Stimulated activated CD4-positive, alpha-beta T cell treated with anti-CD3 and anti-CD28 coated beads, Interleukin-12 subunit alpha, Interleukin-12 subunit beta, amount 100 ng/mL, for 48 hours (primary cell): ENCODE measurements at places on chromosomes 3 and 15.
A peak's percentile ranks its signal among the peaks of the same experiment; 100 is the strongest.

DNA sequence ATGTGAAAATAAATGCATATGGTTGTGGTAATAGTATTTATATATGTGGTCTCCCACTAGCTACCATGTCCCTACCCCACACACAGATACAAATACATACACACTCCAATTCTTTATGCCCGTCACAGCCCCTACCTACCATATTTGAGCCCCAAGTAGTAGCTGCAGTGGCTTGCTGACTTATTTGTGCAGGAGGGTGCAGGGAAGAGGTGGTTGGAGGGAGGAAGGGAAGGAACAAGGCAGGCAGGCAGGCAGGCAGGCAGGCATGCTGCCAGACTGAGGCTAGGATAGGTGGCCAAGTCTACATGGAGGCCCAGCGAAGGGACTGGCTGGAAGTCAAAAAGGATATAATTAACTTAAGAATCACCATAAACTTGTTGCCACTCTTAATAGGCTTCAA lies 82.9 kb downstream of the SCN11A start:
- DNase-seq, result no peak

GRCh38 chr3:114745322-114746240 lies 401.5 kb downstream of the ZBTB20 start:
- no peak for DNase-seq

DNA sequence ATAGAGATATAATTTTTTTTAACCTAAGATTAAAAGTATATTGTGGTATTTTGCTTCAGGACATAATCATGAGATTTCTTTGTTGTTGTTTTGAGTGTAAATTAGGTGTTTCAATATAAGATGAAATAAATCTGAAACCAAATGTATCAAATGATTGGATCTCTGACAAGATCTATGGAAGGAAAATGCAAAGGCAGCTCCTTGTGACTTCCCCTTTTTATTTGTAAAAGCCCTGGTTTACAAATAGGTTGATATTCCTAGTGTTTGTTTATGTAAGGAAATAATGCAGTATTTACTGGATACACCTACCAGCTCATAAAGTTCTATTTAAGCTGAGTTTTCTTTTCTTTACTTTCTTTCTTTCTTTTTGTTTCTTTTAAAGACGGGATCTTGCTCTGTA lies 35.9 kb downstream of the STT3B start:
- DNase-seq, result no peak

DNA sequence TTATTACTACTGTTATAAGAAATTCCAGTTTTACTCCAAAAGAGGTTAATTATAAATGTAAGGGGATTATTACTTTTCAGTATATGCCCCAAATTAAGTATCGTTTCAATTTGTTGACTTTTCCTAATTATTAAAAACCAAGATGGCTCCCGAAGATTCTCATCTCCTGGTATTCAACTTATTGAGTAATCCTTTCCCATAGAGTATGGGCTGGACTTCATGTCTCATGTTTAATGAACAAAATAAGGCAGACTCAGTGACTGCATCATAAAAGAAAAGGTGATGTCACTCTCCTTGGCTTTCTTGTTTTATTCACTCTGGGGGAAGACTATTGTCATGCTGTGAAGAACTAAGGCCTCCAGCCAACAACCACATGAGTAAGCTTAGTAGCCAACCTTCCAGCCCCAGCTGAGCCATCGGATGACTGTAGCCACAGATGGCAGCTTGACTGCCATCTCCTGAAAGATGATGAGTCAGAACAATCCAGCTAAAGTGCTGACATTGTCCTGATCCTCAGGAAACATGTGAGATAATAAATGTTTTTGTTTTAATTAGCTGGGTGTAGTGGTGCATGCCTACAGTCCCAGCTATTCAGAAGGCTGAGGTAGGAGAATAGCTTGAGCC lies 17.3 kb downstream of the IGF2BP2 start:
- DNase-seq, result no peak

DNA sequence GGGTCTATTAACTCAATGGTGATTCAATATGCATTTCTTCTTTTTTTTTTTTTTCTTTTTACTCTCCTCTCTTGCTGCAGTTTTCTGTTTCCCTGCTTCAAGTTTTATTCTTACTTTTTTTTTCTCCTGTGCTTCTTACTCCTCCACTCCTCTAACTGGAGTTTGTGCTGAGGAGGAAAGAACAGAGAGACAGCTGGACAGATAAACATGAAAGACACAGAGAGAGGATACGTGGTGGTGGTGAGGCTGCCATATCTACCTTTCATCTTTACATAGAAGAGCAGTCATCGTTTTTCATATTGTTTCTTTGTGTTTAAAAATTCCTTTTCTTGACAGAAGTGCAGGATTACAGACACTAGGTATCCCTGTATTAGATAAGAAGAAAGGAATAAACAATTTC lies 262.8 kb downstream of the OTOL1 start:
- no peak for DNase-seq

- DNase-seq, result no peak
Observed at GRCh38 chr3:86985181-86985826, 5.6 kb downstream of the VGLL3 start.

- no peak for DNase-seq
Observed at GRCh38 chr3:158095814-158096704, 10.2 kb downstream of the SHOX2 start.

- peak; percentile 2 for DNase-seq
Observed at GRCh38 chr3:33277193-33277882, at the start of gene FBXL2. TSS of gene FBXL2 (plus strand) at chr3:33277442. CDS start at chr3:33277513, 71 bp downstream.

DNA sequence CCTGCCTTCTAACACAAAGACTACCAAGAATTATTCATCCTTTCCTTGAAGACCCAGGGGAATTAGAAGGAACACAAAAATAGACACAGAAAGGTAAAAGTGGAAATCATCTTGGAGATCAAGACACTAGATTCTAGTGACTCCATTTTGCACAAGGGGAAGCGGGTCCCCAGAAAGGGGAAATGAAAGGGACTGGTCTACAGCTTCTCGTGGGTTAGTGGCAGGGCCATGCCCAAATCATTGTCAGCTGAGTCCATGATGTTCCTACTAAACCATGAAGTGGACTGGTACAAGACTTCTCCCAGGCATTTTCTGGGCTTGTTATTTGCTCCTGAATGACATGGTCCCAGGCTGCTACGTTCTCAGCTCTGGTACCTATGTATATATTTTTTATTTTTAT lies 230.7 kb upstream of the TPRG1 start:
- DNase-seq, result no peak

- no peak for DNase-seq
Observed at GRCh38 chr3:65877160-65877559, 161.6 kb downstream of the MAGI1 start.

DNA sequence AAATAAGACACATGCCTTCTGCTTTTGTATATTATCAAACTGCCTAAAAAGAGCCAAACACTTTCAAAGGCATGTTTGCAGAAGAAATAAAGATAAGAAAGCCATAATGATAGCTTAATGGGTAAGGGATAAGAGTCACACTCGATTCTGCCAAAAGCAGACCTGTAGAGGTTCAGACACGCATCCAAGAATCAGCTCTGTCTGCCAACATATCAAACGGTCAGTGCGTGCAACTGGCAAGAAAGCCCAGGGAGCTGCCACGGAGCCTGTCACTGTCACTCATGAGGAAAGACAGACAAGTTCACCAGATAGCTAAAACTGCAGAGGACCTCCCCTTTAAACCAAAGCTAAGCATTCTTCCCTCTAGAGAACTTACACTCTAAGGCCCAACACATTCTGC lies 23.2 kb downstream of the DCP1A start:
- DNase-seq, result no peak

- DNase-seq, result no peak
Observed at GRCh38 chr3:127200086-127200691, 7.3 kb downstream of the PRR23E start.

DNA sequence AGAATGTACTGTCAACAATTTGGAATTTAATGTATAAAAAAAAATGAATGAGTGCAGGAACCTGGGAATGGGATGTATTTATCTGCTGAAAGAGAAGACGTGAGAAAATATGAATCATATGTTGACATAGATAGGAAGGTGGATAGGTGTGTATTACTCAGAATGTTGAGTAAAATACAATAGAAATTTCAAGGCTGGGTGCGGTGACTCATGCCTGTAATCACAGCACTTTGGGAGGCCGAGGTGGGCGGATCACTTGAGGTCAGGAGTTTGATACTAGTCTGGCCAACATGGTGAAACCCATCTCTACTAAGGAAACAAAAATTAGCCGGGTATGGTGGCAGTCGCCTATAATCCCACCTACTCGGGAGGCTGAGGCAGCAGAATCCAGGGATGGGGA lies 202.8 kb downstream of the CADM2 start:
- no peak for DNase-seq
